Stimulated activated CD4-positive, alpha-beta T cell treated with anti-CD3 and anti-CD28 coated beads, Interleukin-1b, Interleukin-23, amount 100 ng/mL, for 24 hours (primary cell): ENCODE measurements at places on chromosomes 11 and 22.

GRCh38 chr11:103257360-103257759, 148.1 kb downstream of the DYNC2H1 start:
- DNase-seq: no peak

GRCh38 chr11:15293975-15294620, 179.4 kb downstream of the INSC start:
- no peak for DNase-seq

GRCh38 chr11:12116425-12117032, 6.1 kb downstream of the MICAL2 start:
- DNase-seq: no peak

- no peak for DNase-seq
Measured at GRCh38 chr11:69686856-69687255, 11.7 kb upstream of the LTO1 start.

GRCh38 chr11:91209306-91209705, 986.5 kb upstream of the CHORDC1 start:
- DNase-seq: no peak

GRCh38 chr11:119712006-119712405, 17.0 kb downstream of the NECTIN1 start:
- DNase-seq: no peak

DNA sequence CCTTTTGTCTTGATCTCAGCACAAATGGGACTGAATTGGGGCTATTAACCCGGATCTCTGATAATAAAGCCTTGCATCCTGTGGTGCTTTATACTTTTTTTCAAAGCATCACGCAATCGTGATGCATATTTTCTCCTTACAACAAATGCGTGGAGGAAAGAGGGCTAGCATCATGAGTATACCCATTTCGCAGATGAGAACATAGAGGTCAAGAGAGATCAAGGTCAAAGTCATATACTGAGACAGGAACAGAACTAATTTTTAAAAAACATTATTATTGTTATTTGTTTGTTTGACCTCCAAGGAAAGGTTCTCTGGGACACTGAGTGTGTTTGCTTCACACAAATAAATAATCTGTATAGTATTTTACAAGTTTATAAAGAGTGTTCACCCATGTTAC, 191.2 kb downstream of the ST3GAL4 start:
- DNase-seq: no peak
